ENCODE measurements at places on chromosomes 7 and 10.

DNA sequence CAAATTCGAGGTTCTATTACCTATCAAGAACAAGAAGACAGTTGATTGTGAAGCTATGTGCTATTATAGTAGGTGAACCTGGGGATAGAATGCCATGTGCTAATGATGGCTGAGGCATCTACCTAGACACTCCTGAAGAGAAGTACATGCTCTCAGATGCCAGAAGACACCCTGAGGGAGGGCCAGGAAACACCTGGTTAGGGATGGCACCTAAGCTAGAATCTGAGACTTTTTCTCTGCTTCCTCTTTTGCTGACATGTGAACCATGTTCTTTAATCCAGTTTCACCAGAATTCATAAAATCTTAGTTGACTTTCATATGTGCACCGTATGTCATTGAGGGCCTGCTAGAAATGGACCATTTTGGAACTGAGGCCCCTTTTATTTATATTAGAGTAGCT, 242.8 kb downstream of the GPR158 start:
- DNase-seq, result no peak

- no peak for DNase-seq
Measured at GRCh38 chr10:123855008-123855684, 36.5 kb downstream of the CPXM2 start.

DNA sequence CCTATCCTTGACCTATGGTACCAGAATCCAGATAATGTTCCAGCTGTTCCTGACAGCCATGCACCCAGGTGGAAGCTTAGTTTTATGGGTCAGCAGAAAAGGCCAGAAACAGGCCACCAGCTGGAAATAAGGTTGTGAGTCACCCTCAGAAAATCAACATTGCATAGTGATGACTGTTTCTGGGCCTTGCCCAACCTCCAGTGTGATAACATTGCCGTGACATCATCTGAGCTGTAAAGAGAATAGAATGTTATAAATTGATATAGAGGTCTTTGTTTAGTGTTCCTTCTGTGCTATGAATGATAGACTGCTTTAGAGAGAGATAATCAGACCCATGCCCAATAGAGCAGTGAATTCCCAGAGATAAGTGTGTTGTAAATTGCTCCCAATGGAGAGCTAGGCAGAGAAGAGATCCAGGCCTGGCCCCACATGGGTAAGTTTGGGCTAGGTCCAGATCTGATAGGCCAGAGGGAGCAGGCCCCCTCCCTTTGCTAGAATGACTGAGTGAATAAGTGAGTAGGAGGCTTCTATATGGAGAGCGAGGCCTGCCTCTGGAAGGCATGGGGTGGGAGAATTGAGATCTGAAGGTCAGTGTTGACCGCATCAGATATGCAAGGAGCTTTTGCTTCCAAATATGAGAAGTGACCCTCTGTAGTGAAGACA, 14.2 kb upstream of the HPS1 start:
- DNase-seq, result peak; percentile 38

GRCh38 chr7:19675816-19676215, 33.0 kb downstream of the POLR1F start:
- DNase-seq, result no peak

DNA sequence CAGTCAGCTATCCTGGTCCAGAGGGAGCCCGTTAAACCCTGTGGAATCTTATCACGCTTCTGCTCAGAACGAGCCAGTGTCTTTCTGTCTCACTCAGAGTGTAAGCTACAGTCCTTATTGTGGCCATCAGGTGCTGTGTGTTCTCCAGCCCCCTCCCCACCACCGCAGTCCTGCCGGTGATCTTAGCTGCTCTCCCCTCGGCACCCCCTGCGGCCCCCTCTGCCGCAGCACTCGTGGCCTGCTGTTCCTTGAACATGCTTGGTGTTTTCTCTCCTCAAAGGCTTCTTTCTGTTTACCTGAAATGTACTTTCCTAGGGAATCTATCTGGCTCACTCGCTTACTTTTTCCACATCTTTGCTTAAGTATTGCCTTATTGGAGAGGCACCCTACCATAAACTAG, 38.2 kb upstream of the TMEM236 start:
- DNase-seq, result no peak

DNA sequence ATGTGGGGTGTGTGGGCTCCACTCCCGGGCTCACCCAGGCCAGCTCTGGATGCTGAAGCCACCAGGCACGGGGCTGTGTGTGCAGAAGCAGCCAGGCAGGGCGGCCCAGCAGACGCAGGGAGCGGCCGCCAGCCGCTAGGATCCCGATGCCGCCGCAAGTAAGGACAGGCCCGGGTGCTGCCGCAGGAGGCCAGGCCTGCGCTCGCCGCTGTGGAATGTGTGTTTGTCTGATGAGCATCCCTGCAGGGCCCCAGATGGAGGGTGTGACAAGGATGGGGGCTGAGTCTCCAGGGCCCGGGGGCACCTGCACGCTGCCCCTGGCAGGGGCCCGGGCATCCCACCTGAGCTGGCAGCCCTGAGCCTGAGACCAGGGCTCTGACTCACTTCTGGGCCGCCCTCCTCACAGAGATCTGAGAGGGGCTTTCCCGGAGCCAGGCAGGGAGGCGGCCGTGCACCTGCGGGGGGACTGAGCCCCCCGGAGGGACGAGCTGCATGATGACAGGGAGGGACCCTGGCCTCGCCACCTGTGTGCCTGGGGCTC, 101.5 kb downstream of the FOXL3 start:
- no peak for DNase-seq

GRCh38 chr10:82683945-82684344, 809.0 kb downstream of the NRG3 start:
- no peak for DNase-seq

DNA sequence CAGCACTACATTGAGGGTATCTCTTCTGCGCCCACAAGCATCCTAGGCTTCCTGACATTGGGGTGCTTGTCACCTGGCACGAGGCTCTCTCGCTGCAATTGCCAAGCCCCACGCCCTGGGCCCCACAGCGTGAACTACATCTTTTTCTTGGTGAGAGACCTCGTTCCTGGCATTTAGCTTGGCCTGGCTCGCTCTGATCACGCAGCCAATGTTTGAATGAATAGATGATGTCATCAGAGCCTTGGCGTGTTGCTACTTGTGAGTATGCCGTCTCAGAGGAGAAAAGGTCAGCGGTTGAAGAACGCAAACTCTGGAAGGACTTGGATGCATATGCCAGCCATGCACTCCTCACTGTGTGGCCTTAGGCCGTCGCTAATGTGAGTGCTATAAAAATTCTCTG, 150.2 kb upstream of the AUTS2 start:
- no peak for DNase-seq

DNA sequence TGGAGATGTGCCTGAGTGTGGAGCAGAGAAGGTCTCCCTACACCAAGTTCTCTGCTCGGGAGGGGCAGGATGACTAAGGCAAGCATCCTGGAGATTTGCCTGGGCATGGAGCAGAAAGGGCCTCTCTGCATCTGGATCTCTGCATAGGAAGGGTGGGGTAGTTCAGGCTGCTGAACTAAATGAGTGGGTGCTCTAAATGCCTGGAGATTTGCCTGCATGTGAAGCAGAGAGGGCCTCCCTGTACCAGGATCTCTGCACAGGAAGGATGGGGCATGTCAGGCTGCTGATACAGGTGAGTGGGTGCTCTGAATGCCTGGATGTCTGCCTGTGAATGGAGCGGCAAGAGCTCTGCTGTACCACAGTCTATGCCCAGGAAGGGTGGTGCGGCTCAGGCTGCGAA, 680.7 kb downstream of the SUGCT start:
- DNase-seq, result peak; percentile 77

- no peak for DNase-seq
Measured at GRCh38 chr7:12961910-12962480, 274.6 kb downstream of the ARL4A start.

- no peak for DNase-seq
Measured at GRCh38 chr10:69475433-69475830, 24.2 kb downstream of the TSPAN15 start.

GRCh38 chr10:58241346-58241745, 26.3 kb downstream of the IPMK start:
- no peak for DNase-seq

DNA sequence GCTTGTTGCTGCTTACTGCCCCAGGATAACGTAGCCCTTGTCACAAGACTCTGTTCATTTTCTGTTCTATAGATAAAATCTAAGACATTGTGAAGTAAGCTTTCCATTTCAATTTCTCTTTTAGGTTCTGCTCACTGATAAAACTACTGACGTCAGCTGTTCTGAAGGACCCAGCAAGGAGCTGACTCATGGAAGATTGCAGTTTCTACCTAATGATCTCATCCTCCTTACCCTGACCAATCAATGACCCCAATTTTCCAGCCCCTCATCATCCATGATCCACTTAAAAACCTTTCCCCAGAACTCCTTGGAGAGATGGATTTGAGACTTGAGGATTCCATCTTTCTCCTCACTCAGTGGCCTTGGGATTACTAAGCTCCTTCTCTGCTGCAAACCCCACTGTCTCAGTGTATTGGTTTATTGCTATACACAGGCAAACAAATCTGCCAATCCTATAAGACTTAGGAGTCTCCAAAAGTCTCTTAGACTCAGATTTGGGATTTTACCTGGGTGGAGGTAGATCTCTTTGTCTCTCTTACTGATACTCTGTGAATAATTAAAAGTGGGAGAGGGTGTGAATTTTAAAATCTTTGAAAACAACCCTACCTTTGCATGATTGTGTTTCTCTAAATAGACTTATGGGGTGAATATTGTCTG, 109.2 kb upstream of the TRIM24 start:
- DNase-seq, result no peak

DNA sequence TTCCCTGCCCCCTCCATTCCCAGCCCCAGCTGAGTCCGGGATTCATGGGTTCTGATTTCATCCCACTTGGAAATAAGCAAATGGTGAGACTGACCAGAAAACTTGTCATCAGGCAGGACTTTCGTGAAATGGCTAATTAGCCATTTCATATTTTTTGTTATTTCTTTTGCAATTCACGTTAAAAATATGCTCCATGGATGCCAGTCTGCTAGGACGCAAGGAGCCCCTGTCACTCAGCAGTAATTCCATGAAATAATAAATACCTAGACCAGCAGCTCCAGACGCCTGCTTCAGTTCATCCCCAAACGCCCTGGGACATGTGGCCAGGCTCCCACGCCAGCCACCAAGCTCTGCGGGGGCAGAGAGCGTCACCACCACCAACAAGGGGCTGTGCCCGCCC, 111.0 kb downstream of the TRIL start:
- no peak for DNase-seq

DNA sequence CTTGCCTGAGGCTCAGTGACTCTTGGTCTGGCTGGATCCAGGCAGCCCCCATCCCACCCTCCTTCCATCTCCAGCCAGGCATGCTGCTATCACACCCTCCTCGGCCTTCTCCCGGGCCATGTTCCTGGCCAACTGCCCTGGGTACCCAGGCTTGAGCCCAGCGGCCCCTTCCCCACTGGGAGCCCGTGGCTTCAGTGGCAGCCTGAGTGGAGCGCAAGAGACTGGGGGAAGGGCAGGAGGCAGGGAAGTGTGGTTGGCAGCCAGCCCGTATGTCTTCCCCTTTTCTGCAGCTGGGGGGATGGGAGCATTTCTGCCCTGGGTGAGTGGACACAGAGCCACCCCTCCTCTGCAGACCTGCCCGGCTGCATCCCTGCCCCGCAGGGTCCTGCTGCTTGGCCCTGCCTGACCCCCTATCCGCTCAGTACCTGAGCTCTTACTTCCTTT, 148.5 kb downstream of the ARHGAP22 start:
- no peak for DNase-seq

GRCh38 chr7:46385662-46386309, 464.7 kb upstream of the IGFBP3 start:
- peak; percentile 74 for DNase-seq

GRCh38 chr7:26489391-26489790, 197.7 kb downstream of the SNX10 start:
- DNase-seq, result no peak

DNA sequence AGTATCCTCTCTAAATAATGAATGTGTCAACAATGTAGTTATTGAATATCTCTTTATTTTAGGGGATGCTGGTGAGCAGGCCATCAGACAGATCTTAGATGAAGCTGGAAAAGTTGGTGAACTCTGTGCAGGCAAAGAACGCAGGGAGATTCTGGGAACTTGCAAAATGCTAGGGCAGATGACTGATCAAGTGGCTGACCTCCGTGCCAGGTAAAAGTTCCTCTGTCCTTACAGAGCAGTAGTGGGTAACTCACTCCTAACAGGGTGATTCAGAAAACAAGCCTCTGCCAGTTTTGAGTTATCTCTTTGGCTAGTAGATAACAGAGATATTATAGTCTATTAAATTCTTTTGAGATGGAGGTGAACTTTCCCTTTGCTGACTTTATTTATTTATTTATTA, 67.3 kb downstream of the AP3M1 start:
- no peak for DNase-seq

DNA sequence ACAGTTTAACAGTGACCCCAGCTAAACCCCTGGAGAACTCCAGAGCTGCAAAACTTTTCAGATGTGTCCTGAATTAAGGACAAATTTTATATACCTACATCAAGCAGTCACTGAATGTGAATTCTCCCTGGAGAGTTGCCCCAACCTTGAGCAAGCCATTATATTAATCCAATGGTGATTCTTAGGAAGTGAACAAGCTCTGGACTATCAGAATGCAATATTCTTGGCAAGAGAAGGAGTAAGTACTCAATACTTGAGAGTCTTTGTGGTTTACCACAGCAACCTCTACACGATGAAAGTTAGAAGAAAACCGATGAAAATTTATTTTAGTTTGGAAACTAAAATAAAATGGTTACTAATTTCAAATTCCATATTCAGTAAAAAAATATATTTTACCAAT, 19.3 kb upstream of the ZNF365 start:
- no peak for DNase-seq

GRCh38 chr7:102188746-102189145, 97.9 kb upstream of the SH2B2 start:
- DNase-seq, result no peak

DNA sequence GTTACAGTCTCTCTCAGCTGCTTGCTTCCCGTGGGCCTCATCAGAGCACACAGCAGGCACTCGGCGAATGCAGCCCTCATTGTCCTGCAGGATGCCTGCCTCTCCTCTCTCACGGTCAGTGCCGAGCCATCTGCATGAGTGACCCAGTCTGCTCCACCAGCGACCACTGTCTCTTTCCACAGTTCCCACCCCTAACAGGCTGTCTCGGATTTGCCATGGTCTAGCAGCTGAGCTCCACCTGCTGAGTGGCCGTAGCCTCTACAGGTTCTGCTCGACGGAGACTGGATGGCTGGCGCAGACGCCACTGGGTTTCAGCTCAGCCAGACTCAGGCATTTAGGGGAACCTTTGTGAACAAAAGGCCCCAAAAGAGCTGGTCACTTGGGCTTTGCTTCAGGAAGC, 209.4 kb upstream of the FOXK1 start:
- DNase-seq, result no peak

DNA sequence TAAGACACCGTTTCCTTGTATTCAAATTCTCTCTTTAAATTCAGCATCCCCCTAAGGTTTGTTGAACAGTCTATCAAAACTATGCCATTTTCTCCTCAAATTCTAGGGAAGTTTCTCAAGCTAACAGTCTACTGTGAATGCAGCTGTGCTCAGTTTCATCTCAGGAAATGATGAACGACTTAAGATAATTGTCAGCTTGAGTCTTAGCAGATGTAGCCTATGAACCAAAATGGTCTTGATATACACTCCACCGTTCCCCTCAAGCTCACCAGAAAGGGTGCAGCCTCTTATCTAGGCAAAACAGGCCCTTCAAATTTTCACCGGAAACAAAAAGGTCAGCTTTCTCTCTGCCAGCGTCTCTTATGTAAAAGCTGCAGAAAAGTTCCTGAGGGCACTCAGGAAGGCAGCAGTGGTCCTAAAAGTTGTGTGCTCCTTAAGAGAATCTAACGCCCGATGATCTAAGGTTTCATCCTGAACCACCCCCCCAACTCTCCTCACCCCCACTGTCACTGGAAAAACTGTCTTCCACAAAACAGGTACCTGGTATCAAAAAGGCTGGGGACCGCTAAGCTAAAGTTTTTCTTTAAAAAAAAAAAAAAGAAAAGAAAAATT, 2.1 kb downstream of the DNAJC9 start:
- no peak for DNase-seq

- peak; percentile 44 for DNase-seq
Measured at GRCh38 chr7:4745971-4746919, 29.2 kb upstream of the AP5Z1 start.

Data from AG09319 (cell line).